ENCODE measurements at places on chromosomes 5 and 9. TPM values are rescaled to one million over a fixed set of nuclear protein-coding genes. Genes with fewer than 3 reads are reported as not detected.

DNA sequence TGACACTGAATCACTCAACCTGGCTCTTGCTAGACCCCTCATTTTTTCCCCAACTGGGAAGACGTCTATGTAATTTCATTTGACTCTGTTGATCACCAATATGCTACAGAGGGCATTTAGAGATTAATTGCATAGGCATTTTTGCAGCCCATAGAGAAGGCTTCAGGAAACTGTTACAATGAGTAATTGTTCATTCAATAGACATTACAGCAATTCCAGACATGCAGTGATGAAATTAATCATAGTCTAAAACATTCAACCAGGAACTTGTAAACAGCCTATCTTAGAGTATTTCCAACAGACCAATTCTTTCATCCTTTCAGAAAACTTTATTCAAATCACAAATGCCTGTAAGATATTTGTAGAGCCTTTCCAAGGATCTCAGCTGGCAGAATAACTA lies 122.3 kb downstream of the MARCHF11 start:
- DNase-seq = no peak

DNA sequence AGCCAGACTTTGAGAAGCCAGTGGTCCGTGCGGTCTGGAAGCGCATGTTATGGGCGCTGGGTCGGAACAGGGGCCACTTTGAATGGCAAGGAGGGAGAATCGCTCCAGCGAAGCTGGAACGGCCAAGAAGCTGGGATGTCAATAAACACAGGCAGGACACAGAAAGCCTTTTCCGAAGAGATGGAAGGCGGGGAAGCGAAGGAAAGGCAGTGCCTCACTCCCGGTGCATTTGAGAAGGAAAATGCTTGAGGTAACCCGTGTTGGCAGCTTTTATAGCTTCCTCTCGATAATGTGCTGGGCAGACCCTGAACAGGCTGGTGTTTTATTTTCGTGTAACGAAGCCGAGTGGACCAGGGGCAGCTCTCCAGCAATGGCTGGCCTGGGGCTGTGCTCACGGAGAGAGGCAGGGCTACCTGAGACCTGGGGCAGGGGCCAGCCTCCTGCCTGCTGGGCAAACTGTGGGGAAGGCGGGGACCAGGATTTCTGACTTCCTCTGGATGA lies 84.2 kb upstream of the SPRY4 start:
- DNase-seq = no peak

DNA sequence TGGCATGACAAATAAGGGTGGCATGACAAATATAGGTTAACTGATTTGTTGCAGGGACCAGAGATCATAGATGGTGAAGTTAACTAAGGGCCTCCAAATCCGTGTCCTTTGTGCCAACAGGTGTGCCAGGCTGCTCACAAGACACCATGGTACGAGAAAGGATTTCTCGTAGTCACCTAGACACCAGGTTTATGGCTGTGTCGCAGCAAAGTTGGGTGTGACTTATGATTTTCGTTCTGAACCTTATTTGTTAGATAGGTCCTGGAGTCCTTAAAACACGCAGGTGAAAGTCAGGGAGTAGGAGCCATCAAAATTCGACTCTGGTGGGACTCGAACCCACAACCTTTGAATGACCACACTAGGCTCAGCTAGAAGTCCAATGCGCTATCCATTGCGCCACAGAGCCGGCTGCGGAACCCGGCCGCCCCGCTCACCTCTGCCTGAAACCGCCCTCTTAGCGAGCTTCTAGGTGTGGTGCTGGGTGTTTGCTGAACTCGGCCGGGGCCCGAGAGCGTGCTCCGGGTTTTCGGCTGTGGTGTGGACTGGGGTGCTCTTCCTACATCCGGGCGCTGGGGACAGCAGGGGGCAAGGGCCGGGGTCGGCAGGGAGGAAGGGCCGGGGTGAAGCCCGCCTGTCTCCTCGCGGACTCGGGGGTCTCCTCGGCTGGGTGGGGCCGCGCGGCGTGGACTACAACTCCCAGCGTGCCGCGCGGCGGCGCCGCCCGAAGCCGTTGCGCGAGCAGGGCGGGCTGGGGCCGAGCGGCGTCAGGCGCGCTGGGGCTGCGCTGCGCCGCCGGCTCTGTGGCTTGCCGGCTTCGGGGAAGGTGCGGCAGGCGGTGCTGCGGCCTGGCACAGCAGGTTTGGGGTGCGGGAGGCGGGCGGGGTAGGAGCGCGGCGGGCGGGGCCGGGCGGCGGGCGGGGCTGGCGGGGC lies at the start of gene SLC27A4:
Gene SLC27A4 (plus strand): TSS at position 767 of the 930 bp plus-strand sequence. CDS start 2,606 bp downstream, outside the sequence.
- peak; percentile 93 for DNase-seq

The SHC3 gene
- 0.37 TPM for polyA plus RNA-seq

GRCh38 chr5:171841984-171842776 lies 56.6 kb downstream of the SMIM23 start:
- no peak for DNase-seq

The LHX2 gene
- 4.1 TPM for polyA plus RNA-seq

GRCh38 chr5:32534041-32534440 lies 51.3 kb upstream of the SUB1 start:
- DNase-seq = no peak

The AK8 gene
- polyA plus RNA-seq = 0.63 TPM

Measured in A549 (cell line).